CD4-positive, alpha-beta T cell treated with Interleukin-4 for 1 hour (primary cell): ENCODE measurements at places on chromosomes 3 and 15.

- DNase-seq: peak; percentile 18
Observed at GRCh38 chr15:40150163-40150925, 10.5 kb upstream of the BUB1B start.

DNA sequence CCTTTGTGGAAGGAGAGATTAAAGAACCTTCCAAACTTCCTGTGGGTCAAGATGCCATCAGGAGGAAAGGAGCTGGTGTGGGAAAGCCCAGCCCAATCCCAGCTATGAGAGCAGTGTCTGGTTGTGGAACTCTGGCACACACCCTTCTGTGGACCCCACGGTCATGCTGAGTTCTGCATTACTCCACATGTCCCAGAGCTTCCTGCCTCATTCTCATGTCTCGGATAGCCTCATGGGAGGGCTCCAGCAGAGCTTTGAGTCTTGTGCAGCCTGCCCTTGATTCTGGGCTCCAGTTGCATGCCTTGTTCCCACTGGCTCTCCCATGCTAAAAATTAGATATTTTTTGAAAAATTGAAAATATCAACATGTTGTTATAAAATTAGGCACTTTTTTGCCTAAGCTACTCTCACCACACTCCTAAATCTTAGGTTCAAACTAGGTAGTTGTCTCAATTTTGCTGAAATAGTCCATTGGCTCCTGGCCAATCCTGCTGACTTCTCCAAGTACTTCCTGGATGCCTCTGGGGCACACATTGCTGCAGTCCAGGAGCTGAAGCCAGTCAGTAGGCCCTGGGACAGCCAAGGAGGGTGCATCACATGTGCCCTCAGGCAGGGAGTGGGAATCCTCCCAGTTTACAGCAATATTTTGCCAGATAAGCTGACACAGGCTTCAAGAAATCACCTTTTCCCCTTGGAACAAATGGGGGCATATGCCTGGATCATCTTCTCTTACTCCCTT lies 144.3 kb downstream of the EEFSEC start:
- DNase-seq: peak; percentile 8

DNA sequence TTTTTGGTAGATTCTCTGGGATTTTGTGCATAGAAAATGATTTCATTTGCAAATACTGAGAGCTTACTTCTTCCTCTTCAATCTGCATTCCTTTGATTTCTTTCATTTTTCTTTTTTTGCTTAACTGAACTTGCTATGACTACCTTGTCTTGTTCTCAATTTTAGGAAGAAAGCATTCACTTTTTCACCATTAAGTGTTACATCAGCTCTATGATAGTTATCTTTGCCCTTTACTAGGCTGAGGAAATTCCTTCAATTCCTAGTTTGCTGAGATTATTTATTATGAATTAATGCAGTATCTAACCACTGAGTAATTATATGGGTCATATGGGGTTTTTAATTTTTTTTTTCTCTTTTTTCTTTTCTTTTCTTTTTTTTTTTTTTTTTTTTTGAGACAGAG lies 172.8 kb downstream of the PEAK1 start:
- no peak for DNase-seq

GRCh38 chr3:140546649-140547048 lies 131.2 kb upstream of the TRIM42 start:
- DNase-seq: no peak

GRCh38 chr3:54878145-54878544 lies 49.7 kb downstream of the LRTM1 start:
- no peak for DNase-seq

DNA sequence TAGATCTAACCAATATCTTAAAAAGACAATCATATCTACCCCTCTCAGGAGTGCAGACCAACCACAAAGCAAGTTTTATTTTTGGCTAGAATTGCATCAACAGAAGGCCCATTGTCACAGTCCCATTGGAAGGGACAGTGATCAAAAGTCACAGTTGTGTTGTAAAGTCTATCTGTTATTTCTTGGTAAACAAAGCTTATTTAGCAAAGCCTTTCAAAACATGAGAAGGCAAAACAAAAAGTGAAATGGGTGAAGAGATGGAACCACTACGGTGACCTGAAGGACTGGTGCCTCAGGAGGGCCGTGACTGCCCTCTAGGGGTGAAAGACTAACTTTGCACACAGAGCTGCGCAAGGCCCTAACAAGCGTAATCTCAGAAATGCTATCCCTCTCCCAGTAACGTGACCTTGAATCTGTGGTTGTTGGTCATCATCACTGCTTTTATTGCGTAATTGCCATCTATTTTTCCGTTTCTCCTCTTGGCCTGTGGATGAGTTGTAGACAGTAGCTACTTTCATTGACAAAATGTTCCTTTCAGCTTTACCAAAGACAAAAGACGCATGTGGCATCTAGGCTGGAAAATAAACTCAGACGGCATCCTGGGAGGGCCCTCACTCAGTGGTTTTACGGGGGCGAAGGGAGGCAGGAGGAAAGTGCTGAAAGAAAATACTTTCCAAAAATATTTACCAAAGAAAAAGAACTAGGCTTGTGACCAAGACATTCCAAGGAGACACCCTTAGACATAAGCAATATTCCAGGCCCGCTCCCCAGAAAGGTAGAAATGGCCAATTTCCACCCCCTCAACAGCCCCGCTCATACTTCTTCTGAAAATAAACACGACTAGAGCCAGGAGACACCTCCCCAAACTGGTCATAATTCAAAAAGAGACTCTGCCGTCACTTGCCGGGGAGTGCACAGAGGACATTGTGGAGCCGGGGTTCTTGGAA lies 79.4 kb downstream of the FRMD4B start:
- DNase-seq: peak; percentile 72
